ENCODE measurements at places on chromosomes 4 and X.

- no peak for DNase-seq
Measured at GRCh38 chr4:5845035-5845905, 47.6 kb downstream of the CRMP1 start.

- no peak for DNase-seq
Measured at GRCh38 chr4:174422893-174423256, 99.4 kb downstream of the HPGD start.

DNA sequence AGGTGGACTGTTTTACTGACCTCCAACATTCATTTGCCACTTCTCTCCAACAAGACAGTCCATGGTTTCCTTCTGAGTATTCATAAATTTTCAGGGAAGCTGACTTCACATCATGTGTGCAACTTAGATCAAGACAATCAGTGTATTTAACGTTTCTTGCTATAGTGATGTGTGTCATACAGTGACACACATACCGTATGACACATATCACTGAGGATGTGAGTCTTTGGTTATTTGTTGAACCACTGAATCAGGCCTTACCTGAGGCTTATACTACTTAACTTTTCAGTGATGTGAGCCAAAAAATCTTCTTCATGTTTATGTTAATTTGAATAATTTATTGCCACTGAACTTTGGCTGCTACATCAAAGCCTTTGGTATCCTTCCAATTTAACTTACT is 166.8 kb downstream of the BMPR1B start:
- no peak for DNase-seq

DNA sequence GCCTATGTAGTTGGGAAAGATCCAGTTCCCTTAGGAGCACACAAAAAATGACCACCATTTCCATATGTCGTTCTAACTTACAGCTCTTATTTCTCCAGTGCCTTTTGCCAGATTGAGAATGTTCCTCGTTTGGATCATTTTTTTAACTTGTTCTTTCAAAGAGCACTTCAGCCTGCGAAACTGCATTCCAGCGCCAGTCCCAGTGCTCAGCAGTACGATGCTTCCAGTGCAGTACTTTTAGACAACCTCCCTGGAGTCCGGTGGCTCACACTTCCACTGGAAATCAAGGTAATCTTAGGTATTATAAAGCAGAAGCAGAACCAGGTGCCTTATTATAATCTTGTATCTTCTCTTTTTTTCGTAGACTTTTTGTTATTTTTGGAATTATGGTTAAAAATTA is 42.6 kb upstream of the SLC25A31 start:
- no peak for DNase-seq

- no peak for DNase-seq
Measured at GRCh38 chr4:71752383-71753042, 31.4 kb downstream of the GC start.

- peak; percentile 41 for DNase-seq
Measured at GRCh38 chrX:24693453-24694202, at the start of gene POLA1. POLA1 (plus strand) TSS chrX:24693918; CDS start chrX:24693962, 44 bp downstream.

- DNase-seq, result no peak
Measured at GRCh38 chr4:26859762-26860156, 882 bp upstream of the STIM2 start.

DNA sequence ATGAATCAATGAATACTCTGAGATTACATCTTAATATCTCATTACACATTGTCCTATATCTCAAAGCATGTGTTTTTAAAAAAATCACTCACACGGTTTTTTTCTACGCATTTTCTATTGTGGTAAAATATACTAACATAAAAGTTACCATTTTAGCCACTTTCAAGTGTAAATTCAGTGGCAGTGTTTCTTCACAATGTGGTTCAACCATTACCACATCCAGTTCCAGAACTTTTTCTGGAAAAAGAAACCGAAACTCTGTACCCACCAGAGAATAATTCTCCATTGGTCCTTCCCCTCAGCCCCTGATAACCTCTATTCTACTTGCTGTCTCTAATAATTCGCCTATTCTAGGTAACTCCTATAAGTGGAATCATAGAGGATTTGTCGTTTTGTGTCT is 35.3 kb upstream of the ACSL1 start:
- no peak for DNase-seq

GRCh38 chr4:80184053-80184824 is 13.1 kb upstream of the PRDM8 start:
- peak; percentile 94 for DNase-seq

- no peak for DNase-seq
Measured at GRCh38 chrX:103330681-103331288, 746 bp downstream of the TCEAL7 start.
